Activated CD8-positive, alpha-beta memory T cell treated with anti-CD3 and anti-CD28 coated beads, Interleukin-2, amount 10 ng/mL, durations not matched to agents 7 days and 5 days (primary cell): ENCODE measurements at places on chromosomes 7 and 10. TPM values are rescaled to one million over a fixed set of nuclear protein-coding genes. Genes with fewer than 3 reads are reported as not detected.

The CFAP70 gene
- 0.38 TPM for total RNA-seq

The NPFFR1 gene
- not detected for total RNA-seq

The OPN1SW gene
- total RNA-seq: not detected

The BICC1 gene
- 0.14 TPM for total RNA-seq

The CDH23 gene
- 0.61 TPM for total RNA-seq

The UBE3C gene
- total RNA-seq: 62.1 TPM

GRCh38 chr7:107122486-107122911 is 46.3 kb upstream of the HBP1 start:
- no peak for DNase-seq

DNA sequence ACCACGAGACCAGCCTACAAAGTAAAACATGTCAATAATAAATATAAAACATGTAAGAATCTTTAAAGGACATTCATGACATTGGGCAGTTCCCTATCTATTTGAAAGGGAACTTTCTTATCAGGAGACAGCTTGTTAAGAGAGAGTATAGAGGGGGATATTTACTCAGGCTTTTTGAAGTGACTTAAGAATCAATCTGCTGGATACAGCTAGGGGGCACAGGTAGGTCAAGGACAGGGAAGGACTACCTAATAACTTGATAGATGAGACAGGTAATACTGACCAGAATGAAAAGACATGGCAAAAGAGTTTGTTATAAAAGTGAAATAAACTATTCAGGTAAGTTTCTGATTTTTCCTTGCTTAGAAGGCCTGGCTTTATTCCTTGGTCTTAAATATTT is 21.8 kb upstream of the LRRD1 start:
- DNase-seq: no peak

GRCh38 chr10:73858750-73859427 is 15.5 kb downstream of the CAMK2G start:
- no peak for DNase-seq

- no peak for DNase-seq
Observed at GRCh38 chr10:29877793-29878491, 181.4 kb downstream of the JCAD start.

DNA sequence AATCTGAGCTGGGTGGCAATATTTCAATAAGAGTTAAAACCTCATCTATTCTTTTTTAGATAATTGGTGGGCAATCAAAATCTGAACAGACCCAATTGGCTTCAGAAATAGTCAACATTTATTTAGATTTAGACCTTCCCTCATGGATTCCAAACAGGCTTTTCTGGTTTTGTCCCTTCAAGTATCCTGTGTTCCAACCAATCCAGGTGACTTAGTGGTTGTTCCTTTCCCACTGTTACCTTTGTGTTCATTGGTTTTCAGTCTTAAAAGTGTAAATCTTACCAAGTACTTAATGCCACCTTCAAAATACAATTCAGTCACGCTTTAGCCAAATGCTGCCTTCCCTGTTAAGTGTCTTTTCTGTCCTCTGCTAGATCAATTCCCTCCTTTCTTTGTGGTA is 85.9 kb downstream of the AHR start:
- DNase-seq: no peak

DNA sequence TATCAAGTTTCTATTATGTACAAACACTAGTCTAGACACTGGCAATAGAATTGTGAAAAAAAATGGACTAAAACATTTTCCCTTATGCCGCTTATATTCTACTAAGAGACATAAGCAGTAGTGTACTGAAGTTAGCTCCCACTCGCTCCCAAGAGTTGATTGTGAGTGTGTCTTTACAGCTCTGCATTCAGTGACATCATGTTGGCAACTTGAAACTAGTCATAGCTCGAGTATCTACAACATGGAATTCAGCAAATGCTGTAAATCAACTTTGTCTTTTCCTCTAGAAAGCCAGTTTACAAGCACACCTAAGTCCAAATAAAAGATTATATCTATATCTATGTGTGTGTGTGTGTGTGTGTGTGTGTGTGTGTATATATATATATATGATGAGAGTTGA is 58.8 kb upstream of the MAGI2 start:
- no peak for DNase-seq
